DMS 273 treated with DMSO at 0.1 percent for 48 hours (cell line): ENCODE measurements at places on chromosomes 12 and 14.

DNA sequence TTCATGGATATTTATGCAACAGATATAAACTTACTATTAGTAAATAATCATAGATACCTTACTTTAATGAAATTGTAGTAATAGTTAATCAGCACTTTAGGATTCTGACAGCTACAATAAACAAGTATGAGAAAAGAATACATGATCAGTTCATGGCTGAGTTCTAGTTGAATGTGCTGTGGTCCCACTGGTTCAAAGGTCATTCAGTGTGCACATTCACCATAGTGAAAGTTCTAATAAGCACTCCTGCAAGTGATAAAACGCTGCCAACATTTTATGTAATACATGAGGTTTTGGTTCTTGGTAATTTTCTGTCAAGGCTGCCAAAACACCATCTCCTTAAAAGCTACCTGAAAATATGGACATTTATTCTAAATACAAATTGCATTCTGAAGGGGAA, 92.6 kb downstream of the NUMB start:
- no peak for DNase-seq

- no peak for DNase-seq
Measured at GRCh38 chr14:94041551-94042346, 15.6 kb downstream of the OTUB2 start.

DNA sequence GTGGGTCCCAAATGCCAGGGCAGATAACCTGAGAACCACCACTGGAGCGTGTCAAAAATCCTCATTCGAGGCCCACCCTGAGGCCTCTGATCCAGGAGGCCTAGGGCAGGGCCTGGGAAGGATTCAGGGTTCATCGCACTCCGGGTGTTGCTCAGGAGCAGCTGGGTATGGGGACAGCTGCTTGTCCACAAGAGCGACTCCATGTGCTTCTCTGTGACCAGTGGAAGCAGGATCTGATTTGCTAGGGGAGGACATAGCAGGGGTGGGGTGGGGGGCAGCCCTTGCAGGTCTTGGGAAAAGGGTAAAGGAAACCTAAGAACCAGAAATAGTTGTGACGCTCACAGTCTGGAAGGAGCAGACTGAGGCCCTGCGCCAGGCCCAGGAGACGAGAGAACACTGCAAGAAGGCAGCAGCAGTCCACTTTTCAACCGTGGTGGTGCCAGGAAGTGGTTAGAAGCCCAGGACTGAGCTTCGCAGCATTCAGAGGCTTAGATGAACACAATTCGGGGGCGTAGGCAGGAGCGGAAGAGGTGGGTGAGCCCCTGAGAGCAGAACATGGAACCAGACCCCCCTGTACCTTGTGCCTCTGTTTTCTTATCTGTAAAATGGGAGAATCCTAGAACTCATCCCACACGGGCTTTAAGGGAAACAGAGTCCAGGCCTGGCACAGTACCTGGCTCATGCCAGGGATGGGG, 33.7 kb downstream of the ITPK1 start:
- no peak for DNase-seq

GRCh38 chr12:53735556-53735955, 8.3 kb upstream of the CALCOCO1 start:
- peak; percentile 39 for DNase-seq

GRCh38 chr12:89636052-89636775, 72.4 kb downstream of the ATP2B1 start:
- no peak for DNase-seq

GRCh38 chr12:19014240-19014639, 115.3 kb upstream of the PLEKHA5 start:
- DNase-seq, result peak; percentile 5

DNA sequence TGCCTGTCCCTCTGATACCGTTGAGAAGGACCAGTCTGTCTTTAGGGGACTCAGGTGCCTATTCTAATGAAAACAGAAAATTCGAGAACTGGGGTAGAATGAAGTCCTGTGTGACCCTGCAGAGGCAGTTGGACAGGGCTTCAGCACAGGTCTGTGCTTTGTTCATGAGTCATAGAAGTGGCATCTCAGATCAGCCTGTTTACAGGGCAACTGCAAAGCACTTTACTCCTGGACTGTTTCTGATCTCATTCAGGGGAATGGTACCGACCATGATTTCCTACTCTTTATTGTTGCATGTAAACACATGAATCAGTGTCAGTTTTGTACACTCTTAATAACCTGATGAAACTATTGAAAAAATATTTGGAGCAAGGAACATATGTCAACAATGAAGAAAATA, 1517.0 kb downstream of the AACS start:
- DNase-seq, result no peak

DNA sequence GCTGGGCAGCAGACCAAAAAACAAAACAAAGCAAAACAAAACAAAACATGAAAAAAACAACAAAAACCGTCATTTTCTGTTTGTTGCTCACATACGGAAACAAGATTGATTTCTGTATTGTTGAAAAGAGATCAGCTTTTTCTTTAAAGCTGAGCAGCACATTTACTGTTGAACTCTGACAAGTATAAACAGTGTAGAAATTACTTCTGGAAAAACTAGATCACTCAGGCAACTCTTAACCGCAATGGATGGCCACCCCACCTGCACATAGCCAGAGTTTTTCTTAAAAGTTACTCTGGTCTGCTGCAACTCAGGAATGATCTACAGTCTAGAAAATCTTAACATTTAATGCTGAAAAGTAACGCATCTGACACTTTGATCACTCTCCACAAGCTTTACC, 80.9 kb downstream of the PPM1H start:
- DNase-seq, result no peak

GRCh38 chr12:21539797-21540196, 13.7 kb downstream of the SPX start:
- DNase-seq, result no peak

GRCh38 chr12:57983146-57983857, 41.9 kb downstream of the ATP23 start:
- DNase-seq, result no peak

DNA sequence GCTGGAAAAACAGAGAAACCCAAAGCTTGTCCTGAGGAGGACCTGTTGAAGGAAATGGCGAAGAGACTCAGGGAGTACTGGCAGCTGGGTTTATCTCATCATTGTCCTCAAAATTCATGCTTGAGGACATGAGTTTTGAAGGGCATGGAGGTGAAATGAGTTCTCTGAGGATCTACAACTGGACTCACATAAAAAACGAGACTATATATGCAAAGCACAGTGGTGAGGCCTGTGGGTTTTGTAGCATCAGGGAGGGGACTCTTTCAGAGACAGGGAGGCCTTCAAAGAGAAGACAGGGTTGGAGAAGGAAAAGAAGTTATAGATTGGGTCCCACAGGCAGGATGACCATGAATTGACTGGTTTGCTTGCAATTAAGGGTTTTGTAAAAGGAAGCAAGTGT, 71.3 kb upstream of the SCN8A start:
- DNase-seq, result no peak

DNA sequence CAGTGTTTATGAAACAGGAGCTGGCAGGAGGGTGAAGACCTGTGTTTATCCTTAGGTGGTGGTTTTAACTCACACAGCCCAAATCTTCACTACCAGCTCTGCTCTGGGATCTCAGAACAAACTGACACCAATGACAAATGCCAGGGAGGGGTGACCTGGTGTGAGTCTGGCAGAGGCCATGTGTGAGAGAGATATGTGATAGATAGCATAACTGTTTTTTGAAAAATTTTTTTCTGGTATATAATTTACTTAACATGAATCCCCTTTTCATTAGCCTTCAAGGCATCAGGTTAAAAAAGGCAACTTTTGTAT, 51.5 kb downstream of the SLC38A4 start:
- DNase-seq, result no peak

DNA sequence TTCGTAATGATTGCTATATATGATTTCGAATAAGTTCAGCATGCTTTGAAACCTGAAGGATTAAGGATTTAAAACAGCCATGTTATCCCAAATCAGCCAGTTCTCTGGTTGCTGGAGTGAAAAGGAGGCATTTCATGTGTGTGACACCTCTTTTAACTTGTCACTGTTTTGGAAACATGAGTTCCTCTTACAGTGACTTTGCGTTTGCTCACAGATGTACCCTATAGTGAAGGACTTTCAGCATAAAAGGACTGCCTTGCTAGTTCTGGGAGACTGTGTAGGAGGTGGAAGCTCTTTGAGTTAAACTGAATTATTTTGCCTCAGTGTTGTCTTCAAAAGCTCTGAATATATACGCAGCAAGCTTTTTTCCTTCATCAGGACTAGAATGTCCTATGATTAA, 7.6 kb downstream of the RNASE11 start:
- DNase-seq, result no peak

DNA sequence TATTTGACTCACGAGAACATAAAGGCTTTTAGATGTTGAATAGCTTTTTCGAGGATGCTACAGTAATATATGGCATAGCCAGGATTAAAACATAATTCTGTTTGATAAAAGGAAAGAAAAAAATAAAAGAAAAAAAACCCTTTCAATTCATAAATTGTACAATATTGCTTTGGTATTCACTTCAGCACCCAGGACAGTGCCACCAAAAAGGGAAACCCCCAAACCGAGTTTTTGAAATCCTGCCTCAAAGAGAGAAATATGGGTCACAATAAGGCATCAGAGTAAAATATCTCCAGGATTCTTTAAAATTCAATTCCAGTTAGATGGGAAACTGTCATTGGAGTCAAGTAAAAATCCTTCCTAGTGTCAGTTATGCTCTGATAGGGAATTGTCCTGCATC, 551.2 kb upstream of the SEL1L start:
- DNase-seq, result no peak

- no peak for DNase-seq
Measured at GRCh38 chr14:56708704-56709103, 101.6 kb downstream of the OTX2 start.
